ENCODE measurements at places on chromosomes 11 and 22.

DNA sequence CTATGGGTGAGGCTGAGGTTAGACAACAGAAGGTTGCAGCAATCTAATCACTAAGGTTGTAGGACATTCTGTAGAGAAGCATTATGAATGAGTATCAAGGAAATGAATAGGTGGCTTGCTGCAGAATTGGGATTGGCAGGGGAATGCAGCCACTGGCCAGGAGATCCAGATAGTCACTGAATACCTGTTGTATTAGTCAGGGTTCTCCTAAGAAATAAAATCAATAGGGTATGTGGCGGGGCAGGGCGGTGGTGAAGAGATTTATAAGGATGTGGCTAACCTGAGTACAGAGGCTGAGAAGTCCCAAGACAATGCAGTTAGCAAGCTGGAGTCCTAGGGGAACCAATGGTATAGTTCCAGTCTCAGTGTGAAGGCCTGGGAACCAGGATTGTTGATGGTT lies 163.0 kb downstream of the SPON1 start:
- no peak for DNase-seq

DNA sequence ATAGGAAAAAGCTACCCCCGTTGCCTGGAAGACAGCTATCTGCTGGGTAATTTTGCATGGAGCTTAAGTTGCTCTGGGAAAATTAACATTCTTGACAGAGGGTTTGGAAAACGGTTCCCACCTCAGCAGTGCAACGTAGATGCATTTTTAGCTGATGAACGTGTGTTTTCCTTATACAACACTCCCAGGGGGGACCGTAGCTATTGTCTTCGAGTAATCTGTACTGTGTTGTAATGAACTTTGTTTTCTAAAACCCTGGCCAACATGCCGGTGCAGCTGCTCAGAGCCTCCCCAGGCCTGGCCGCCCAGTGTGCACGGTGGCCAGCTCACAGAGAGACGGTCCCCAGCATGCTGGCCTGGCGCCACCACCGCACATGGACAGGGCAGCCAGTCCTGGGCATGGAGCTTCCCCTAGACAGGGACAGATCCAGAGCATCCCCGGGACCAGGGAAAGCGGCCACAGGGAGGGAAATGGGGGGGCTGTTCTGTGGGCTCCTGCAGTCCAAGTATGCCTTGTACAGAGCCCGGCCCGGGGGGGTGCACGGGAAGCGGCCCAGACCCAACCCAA lies 2.2 kb downstream of the TNNT3 start:
- DNase-seq: no peak

DNA sequence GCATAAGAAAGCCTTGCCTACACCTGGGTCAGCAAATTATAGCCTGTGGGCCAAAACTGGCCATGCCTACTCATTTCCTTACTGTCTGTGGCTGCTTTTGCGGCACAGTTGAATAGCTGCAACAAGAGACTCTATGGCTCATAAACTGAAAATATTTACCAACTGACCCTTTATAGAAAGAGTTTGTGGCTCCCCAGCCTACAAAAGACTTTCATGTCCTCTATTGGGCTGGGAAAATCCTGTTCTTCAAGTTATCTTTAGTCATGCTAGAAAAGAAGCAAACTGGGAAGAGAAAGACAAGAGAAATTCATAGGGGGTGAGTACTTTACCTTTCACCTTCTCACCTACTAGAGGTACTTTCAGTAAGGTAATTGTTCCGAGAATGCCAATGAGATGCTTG lies 175.1 kb downstream of the SWAP70 start:
- no peak for DNase-seq

- no peak for DNase-seq
Measured at GRCh38 chr22:32615874-32616564, 141.4 kb downstream of the FBXO7 start.

DNA sequence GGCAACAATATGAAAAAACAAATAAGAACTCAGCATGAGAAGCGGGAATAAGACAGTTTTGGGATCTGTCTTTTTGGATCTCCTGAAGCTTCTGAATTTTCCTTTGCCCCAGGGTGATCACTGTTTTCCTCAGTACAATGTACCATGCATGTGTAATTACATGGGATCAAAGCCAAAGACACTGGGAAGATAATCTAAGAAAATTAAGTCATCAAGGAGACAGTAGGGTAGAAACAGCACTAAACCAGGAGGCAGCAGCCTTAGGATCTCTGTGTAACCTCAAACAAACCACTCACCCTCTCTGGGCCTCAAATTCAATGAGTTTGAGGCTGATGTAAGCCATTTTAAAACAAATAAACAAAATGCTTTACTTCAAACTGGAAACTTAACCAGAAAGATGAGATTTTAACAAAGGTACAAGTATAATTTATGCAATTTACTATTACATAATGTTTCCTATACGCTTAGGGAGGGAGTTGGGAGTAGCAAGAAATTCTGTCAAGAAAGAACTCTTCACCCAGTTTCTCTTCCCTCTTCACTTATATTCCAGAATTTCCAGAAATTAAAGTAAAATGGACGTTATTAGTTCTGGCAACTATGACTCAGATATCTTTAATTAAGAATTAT lies 77.0 kb downstream of the RAB30 start:
- DNase-seq: no peak

DNA sequence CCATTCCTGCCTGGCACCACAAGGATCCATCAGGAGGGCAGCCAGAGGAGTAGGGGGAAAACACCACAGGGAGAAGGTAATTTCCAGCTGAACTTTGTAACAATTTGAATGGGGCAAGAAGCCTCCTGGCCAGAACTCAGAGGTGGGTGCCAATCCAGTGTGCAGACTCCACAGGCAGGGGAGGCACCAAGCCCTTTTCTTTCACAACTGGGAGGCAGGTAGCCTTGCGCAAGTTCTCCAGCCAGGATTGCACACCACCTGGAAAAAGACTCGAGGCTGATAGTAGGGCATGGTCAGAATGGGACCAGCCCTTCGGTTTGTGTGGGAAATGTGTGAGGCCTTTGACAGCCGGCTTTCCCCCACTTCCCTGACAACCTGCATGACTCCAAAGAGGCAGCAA lies 161.9 kb upstream of the ARHGAP42 start:
- no peak for DNase-seq

DNA sequence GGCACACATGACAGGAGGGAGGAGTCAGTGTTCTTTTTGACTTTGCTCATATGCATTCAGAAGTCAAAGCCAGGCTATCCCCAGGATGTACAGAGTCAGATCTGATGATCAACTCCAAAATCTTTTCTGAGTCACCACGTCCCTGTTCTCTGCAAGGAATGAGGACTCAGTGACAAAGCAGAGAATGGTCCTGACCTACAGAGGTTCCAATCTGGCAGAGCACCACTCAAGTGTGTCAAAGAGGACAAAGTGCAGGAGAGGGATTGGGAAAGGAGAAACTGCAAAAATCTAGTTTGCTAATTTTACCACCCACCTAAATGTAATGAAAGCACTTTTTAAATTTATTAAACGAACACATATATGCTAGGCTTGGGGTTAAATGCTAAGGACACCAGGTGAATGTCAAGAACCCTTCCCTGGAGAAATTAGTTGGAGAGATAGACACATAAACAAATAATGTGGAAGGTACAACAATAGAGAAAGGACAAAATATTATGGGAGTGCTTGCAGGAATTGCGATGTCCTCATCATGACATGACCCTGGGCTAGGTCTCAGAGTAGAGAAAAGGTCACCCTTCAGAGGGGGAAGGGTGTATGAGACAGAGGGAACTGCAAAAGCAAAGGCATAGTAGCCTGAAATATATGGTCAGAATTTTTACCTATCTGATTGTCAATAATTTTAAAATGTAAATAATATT lies 56.3 kb downstream of the MTNR1B start:
- no peak for DNase-seq

GRCh38 chr11:63747011-63747410 lies 21.6 kb downstream of the ZFTA start:
- no peak for DNase-seq

GRCh38 chr11:2737226-2737590 lies 37.4 kb upstream of the KCNQ1OT1 start:
- DNase-seq: no peak

DNA sequence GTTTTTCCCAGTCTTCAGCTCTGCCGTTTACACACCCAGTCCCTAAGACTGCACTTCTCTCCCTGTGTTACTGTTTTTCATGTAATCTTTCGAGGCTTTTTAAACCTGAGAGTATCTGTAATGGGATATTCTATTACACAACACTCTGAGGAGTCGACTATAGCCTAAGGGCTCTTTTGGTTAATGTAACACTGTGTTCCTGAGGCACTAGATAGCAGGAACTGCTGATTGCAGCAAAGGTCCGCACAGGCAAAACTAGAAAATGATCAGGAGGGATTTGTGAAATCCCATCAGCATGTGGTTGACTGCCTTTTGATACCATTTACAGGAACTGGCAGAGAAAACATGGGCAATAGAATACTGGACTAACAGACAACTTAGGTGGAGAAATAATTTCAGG lies 512.3 kb upstream of the RAG2 start:
- DNase-seq: no peak

Data from activated gamma-delta T cell treated with anti-CD3 and anti-CD28 coated beads, Interleukin-2, amount 50 U/mL, for 16 hours (primary cell).